Activated effector memory CD4-positive, alpha-beta T cell treated with anti-CD3 and anti-CD28 coated beads, Interleukin-2, amount 50 U/mL, for 16 hours (primary cell): ENCODE measurements at places on chromosomes 6 and 20.

DNA sequence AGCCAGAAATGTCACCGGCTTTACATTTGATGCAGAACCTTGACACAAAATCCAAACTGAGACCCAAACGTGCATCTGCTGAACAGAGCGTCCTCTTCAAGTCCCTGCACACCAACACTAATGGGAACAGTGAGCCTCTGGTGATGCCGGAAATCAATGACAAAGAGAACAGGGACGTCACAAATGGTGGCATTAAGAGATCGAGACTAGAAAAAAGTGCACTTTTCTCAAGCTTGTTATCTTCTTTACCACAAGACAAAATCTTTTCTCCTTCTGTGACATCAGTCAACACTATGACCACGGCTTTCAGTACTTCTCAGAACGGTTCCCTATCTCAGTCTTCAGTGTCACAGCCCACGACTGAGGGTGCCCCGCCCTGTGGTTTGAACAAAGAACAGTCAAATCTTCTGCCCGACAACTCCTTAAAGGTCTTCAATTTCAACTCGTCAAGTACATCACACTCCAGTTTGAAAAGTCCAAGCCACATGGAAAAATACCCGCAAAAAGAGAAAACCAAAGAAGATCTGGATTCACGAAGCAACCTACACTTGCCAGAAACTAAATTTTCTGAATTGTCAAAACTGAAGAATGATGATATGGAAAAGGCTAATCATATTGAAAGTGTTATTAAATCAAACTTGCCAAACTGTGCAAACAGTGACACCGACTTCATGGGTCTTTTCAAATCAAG lies 108.4 kb downstream of the RTN4IP1 start:
- peak; percentile 92 for DNase-seq

- DNase-seq = peak; percentile 75
These were observed at the start of gene ANKRD60 for GRCh38 chr20:58228484-58229197. Gene ANKRD60, minus strand, starts transcription at chr20:58228653. Its CDS starts 0 bp downstream, at chr20:58228653.

DNA sequence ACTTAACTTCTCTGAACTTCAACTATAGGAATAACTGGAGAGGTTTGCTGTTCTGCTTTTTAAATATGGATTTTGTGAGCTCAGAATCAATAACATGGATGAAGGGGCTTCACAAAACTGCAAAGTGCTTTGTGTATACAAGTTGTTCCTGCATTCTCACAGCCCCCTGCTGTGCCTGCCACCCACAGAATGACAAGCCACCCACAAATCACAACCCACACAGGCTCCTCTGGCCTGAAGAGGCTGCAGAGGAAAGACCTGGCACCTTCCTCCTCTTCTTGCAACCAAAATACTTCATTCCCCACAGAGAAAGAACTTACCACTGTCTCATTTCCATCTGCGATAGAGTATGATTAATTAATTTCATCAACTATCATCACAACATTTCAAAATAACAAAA lies 106.7 kb upstream of the NHSL1 start:
- no peak for DNase-seq

- no peak for DNase-seq
These were observed 143.9 kb upstream of the INSM1 start for GRCh38 chr20:20223981-20224380.

GRCh38 chr6:129297592-129297991 lies 412.4 kb downstream of the ARHGAP18 start:
- no peak for DNase-seq

DNA sequence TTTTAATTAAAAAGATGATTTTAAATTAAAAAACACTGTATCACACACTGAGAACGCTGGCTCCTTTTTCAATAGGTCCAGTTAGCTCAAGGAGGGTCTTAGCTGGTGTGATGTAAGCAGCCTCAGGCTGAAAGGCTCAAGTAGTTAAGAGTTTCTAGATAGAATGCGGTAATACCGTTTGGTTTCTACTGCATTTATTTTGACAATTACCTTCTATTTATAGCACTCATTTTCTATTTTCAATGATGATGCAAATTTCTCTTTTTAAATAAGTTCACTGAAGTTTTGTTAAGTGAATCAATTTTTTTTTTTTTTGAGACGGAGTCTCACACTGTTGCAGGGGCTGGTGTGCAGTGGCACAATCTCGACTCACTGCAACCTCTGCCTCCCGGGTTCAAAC lies 87.1 kb downstream of the PREX1 start:
- DNase-seq = no peak

DNA sequence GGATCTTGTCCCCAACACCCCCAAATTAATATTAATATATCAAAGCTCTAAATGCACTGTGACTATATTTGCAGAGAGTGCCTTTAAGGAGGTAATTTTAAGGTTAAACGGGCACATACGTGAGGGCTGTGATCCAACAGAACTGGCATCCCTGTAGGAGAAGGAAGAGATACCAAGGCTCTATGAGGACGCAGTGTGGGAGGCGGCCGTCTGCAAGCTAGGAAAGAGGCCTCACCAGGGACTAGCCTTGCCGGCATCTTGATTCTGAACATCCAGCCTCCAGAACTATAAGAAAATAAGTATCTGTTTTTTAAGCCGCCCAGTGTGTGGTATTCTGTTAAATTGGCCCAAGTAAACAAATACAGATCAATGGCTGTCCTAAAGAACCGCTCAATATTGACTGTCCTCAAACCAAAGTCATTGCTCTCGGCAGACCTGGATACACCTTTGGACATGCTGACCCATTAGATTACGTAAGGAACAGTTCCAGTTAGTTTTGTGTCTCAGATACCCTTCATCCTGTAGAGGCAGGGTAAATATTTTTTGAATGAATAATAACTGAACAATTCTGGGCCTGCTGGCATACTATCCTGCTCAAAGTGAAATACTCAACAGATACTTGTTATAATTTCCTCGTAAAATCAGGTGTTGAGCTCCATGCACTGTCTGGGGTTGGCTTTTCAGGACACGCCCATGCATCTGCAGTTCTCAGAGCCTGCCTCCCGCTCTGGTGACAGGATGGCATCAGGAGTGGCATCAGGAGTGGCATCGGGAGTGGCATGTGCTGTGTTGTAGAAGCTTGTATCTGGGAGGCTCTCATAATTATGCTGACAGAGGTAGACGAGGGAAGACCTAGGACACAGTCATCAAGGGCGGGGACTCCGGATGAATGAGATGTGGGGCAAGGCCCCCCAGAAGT lies 6.3 kb downstream of the PRR18 start:
- no peak for DNase-seq

DNA sequence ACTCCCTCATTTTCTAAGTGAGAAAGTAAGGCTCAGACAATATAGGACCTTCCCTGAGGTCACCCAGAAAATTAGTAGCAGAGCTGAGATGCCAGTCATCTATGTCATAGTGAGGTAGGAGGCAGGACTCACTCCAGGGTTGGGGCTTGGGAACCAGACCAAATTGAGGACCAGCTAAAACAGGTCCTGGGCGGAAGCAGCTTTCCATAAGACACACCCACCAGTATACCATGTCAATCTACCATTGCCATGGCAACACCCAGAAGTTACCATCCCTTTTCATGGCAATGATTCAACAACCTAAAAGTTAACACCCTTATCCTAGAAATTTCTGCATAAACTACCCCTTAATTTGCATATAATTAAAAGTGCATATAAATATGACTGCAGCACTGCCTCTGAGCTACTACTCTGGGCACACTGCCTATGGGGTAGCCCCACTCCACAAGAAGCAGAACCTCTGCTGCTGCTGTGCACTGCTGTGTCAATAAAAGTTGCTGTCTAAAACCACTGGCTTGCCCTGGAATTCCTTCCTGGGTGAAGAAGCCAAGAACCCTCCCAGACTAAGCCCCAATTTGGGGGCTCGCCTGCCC lies 30.3 kb upstream of the OCSTAMP start:
- no peak for DNase-seq

DNA sequence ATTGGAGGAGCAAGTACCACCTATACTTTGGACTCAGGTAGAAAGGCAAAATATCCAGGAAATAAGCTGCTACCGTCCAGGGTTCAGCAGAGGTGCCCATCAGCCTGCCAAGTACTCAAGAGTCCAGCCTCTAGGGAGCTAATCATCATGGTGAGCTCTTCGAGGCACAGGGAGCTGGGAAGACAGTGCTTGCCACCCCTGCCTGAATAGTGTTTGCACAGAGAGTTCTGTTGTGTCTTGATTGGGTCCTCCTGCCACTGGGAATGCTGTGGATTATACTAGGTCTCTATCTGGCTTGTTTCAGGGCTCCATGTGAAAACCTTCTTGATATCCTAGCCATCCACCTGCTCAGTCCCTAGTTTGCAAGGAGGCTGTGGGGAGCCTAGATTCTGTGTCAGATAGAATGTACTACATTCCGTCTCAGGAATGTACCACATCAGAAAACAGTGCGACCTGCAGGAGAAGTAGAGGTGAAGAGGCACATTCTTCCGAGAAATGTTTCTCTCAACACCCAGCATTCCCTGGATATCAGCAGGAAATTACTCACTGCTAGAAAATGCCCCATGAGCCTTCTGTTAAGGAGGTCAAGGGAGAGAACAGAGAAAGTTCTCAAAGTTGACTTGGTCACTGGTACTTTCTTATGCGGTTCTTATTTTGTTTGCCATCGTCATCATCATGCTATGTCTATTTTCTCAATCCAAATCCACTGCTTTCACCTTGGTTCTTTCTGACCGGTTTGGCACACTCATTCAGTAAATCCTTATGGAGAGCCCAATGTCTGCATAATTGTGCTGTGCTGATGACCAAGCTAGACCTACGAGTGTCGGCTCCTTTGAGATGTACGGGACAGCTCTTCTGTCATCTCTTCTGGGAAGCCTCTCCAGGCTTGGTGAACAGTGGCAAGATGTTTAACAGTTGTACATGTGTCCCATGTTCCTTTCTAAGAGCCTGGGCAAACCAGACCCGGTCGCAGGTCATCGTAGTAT lies 30.7 kb downstream of the PTPN1 start:
- DNase-seq = no peak

DNA sequence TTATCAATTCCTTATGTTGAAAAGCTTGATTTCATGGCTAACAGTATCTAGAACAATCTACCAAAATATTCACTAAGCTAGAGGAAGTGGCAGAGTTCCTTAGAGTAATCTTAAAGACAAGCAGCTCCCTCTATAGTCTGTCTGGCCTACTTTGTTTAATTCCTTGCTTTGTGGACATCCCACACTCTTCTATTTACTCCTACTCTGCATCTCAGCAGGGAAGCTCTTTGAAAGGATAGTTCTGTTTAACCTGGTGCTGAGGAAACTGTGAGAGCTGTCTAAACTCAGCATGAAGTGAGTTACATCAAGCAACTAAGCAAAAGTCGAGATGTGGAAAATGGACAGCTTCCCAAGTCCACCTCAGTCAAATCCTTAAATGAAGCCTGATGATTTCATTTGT lies 4.3 kb downstream of the REV3L start:
- DNase-seq = no peak

GRCh38 chr6:152572338-152573088 lies 64.6 kb downstream of the SYNE1 start:
- DNase-seq = no peak

- no peak for DNase-seq
These were observed 76.0 kb upstream of the ADTRP start for GRCh38 chr6:11854408-11855165.

DNA sequence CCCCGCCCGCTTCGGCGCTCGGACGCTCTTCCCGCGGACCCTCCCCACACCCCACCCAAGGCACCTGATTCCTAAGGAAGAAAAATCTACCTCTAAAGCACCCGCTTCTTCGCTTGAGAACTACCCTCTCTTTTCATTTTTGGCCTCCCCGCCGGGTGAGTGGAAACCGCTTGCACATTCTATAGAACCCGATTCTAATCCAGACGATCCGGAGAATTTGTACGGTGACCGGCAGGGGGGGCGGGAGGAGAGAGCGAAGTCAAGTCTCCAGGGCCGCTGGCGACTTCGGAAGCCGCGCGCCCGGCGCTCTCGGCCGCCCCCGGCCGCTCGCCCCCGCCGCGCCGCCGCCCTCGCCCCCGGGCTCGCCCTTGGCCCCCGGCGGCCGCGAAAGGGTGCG lies at the start of gene RBM24:
TSS of gene RBM24 (plus strand) at position 262 of the 397 bp plus-strand sequence. CDS start 221 bp downstream, outside the sequence.
- DNase-seq = peak; percentile 68

DNA sequence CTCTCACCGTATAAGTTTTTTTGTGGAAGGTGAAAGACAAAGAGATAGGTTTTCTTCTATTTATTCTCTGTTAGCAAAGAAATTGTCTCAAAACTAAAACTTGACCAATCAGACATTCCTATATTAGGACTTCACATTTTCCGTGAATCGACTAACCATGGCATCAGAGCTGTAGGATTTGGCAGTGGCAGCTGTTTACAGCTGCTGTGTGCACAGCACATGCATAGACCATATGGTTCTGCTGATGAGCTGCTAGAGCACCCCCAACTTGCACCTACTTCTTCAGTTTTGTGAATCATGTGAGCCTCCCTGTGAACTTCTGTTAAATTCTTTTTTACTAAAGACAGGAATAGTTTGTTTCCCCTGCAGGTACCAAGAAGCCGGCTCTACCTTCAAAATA lies 157.9 kb downstream of the RFX6 start:
- DNase-seq = no peak

- DNase-seq = no peak
These were observed 305.6 kb upstream of the EXOC2 start for GRCh38 chr6:998551-998950.

DNA sequence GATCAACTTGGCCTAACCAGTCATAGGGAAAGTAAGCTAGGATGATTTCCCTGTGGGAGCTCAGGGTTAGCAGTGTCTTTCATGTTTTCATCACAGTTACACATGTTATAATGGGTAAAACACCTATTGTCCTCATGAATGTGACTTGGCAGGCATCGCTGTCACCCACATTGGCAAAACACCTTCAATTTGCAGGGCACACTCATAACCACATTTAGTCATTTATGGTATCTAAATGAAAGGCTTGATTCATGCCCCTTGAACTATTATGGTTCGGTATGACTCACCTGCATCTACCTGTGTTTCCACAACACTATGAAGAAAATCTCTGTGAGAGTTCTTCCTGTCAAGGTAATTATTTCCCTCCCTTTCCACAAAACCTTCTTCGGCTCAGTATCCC lies 49.2 kb downstream of the FRK start:
- DNase-seq = peak; percentile 65

DNA sequence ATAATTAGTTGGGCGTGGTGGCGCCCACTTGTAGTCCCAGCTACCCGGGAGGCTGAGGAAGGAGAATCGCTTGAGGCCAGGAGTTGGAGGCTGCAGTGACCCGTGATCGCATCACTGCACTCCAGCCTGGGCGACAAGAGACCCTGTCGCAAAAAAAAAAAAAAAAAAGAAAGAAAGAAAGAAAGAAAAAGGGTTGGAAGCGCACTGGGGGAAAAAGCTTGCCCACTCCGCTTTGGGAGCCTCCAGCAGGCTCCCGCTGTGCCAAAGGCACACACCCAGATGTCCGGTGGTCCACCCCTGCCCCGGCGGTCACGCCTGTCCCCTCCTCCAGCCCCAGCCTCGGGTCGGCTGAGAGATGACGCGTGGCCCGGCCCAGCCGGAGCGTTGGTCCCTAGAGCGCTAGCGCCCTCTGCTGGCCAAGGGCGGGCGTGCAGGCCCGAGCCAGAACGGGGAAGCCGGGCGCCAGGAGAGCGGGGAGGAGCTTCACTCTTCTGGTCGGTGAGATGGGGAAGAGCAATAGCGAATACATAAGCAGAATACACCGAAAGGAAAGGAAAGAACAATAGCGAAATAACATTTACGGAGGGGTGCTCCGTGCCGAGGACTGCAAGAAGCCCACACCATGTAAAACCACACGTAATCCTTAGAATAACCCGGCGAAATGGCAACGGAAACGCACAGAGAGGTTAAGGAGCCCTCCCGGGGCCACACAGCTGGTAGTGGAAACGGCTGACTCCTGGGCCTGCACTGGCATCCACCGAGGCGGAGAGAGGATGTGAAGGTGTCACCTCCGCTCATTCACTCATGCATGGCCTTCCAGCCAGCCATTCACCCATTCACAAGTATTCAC lies 41.7 kb downstream of the UBE2V1 start:
- peak; percentile 97 for DNase-seq
